ENCODE measurements at places on chromosomes 2 and 18.

DNA sequence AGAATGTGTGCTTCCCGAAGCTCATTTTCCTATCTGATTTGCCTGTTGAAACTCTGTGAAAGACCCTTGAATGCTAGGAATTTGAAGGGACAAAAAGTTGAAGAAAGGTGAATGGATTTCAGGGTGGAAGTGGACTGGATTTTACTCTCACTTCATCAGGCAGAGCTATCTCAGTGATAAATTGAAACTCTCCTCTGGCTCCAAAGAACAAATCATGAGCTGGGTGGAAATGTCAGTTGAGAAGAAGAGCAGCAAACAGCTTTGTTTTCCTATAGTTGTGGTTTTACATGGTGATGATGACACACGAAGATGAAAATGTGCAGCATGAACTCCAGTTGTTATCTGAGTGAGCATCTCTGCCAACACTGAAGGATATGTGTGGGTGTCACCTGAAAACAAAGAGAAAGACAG is 34.4 kb downstream of the CD28 start:
- no peak for DNase-seq

DNA sequence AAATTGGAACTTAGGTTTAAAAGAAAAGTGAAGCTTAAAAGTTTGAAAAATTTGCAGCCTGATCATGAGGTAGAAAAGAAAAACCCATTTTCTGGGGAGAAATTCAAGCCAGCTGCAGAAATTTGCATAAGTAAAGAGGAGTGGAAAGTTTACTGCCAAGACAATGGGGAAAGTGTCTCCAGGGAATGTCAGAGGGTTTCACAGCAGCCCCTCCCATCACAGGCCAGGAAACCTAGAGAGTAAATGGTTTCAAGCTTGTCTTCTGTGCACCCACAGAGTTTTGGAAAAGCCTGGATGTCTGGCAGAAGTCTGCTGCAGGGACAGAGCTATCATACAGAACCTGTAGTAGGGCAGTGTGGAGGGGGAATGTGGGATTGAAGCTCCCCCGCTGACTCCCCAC is 254.0 kb upstream of the FSIP2 start:
- DNase-seq, result no peak

DNA sequence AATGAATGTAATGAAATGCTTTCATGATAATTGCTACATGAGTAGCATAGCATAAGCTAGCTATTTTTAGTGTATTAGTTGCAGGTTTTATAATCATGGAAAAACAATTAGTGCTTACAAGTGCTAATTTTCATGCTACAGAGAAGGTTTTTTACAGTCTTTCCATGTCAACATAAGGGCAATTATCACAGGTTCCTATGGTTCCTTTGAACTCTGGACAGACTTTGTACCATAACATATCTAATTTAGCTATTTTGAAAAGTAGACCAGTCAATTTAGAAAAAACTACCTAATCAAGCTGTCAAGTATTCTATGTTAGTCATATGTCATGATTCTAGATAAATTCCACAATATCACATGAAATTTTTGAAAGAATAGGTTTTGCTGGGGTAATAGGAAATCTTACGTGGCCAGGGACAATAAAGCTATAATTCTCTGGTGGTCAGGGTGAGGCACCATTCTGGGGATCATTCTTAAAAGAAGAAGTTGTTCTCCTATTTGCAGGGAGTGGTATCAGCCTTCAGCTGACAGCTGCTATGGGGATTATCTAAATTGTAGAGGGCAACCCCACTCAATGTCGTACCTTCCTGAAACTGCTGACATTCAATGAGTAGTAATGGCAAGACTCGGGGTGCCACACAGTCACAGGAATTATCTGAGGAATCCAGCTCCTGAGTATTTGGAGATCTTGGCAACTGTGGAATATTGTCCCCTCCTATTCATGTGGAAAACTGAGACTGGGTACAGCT is 724.0 kb upstream of the LINC00305 start:
- DNase-seq, result no peak

GRCh38 chr2:73283545-73284295 is 558 bp downstream of the FBXO41 start:
- no peak for DNase-seq

DNA sequence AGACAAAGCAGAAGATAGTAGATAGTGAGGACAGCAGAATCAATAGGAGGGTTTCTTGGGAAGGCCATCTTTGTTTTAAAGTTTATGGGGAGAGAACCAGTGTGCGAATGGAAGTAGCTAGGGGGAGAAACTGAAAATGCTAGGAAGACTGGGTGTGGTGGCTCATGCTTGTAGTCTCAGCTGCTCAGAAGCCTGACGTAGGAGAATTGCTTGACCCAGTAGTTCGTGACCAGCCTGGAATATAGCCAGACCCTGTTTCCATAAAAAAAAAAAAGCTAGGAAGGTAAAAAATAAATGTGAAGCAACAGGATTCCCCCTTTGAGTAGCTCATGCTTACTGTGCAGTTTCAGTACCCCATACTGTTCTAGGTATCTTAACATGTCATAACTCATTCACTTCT is 19.2 kb upstream of the DRC1 start:
- DNase-seq, result no peak

- DNase-seq, result no peak
Measured at GRCh38 chr2:584863-585823, 92.1 kb downstream of the TMEM18 start.

DNA sequence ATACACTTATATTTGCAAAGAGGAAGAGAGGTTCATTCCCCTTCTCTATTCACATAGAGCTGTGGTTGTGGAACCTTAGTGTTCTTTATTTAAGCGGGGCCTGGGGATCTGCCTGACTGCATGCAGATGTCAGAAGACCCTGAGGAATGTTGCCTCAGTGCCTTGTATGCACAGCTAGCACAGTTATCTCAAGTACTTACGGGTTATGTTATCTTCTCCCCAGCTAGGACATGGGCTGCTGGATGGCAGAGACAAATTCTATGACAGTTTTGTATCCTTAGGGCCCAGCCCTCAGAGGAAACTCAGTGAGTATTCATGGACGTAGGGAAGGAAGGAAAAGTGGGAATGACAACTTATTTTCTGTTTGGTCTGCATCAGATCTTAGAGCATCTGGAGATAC is 37.7 kb upstream of the RTN4 start:
- no peak for DNase-seq

- peak; percentile 74 for DNase-seq
Measured at GRCh38 chr18:74013955-74014354, 133.7 kb downstream of the FBXO15 start.

DNA sequence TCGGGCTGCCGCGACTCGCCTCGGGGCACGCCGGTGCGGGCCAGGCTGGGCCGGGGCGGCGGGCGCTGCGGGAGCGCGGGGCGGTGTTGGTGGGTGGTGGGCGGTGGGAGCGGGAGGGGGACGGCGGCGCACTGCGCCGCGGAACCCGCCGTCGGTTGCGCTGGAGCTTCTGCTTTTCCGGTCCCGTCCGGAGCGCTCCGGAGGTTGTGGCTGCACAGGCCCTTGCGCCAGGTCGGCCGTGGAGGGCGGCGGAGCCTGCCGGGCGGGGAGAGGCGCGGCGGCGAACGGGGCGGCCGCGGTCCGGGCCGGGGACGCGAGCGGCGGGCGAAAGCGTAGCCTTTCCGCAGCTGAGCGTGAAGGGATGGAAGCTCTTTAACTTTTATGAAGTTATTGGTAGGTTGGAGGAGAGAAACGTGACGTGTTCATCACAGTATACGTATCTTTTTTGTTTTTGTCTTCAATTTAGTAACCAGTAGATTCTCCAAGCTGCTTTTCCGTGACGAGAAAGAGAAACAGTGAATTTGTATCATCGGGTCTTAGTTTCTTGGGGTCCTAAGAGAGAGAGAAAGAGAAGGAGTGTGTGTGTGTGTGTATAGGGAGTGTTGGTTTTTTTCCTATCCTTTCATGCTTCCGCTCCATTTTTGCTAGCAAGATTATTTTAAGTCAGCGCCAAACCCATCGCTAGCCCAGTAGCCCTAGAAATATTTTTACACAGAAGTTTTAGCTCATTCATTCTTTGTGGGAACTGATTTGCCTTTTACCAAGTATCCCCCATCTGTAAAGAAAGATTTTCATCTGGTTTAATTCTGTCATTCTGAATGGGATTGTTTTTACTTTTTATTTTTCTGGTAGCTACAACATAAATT is 535 bp downstream of the ATG4B start:
- DNase-seq, result no peak

- DNase-seq, result no peak
Measured at GRCh38 chr2:183604065-183604464, 479.8 kb downstream of the NUP35 start.

DNA sequence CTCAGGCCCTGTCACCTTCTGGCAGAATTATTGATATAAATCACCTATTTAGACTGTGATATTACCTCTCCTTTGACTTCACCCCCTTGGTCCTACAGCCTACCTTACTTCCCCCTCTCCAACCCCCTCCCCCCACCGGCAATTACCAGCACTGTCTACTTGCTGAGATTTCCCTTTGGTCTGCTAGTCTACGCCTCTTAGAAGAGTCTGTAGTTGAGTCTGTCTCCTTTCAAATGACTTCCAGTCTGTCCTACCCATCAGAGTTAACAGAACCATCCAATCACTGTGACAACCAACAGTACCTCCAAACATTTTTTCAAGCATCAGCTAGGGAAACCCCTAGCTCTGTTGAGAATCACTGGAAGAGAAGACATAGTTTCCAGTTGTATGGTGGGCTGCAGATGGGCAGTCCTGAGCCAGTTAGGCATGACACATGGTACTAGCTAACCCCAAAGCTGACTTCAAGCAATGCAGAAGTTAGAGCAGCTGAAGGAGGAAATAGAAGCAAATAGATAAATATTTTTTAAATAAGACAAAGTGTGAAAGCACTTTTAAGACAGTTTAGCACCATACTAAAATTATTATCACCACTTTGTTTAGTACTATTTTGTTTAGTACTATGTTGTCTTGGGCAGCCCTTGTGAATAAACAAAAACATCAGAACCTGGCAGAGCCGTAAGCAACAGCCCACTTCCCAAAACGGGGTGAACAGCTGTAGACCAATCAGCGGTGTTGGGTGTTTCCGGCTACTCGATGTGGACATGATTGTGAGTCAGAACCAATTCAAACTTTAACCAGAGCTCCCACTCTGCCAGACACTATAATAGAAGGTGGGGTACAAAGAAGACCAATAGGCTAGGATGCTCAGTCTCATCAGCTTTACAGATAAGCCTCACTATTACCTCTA is 2.7 kb upstream of the ASNSD1 start:
- no peak for DNase-seq

DNA sequence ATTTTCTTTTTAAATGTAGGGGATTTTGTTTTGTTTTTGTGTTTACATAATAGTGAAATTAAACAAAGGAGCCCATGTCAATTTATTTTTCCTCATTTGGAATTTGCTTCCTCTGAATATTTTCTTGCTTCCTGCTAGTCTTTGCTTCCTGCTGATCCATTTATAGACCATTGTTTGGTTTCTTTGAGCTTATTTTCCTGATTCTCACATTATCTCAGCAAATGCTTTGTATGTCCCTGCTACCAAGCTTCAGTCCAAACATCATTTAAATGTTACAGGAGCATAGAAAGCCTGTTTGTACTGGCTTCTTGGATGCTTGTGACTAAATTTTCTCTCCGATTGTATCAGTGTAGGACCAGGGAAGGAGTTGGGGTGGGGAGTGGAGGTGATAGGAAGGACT is 127.3 kb upstream of the IL1R2 start:
- DNase-seq, result no peak
